Adrenal gland (tissue), 19 donors: ENCODE measurements at places on chromosomes 11 and 22. TPM values are rescaled to one million over a fixed set of nuclear protein-coding genes. Genes with fewer than 3 reads are reported as not detected.
A peak's percentile ranks its signal among the peaks of the same experiment; 100 is the strongest.

The SMC1B gene
- not detected for total RNA-seq

GRCh38 chr11:10725114-10725906, 25.7 kb upstream of the CTR9 start:
- H3K4me1 ChIP-seq = no peaks in the 10 kb centered on the region
- no peak overlapping the region for H3K27ac ChIP-seq
- H3K4me3 ChIP-seq = no peak overlapping the region
- no peak for DNase-seq
- no peaks in the 10 kb centered on the region for H3K36me3 ChIP-seq
- no peaks in the 10 kb centered on the region for H3K27me3 ChIP-seq

The TBX1 gene
- total RNA-seq = not detected

The PKP3 gene
- not detected for total RNA-seq

DNA sequence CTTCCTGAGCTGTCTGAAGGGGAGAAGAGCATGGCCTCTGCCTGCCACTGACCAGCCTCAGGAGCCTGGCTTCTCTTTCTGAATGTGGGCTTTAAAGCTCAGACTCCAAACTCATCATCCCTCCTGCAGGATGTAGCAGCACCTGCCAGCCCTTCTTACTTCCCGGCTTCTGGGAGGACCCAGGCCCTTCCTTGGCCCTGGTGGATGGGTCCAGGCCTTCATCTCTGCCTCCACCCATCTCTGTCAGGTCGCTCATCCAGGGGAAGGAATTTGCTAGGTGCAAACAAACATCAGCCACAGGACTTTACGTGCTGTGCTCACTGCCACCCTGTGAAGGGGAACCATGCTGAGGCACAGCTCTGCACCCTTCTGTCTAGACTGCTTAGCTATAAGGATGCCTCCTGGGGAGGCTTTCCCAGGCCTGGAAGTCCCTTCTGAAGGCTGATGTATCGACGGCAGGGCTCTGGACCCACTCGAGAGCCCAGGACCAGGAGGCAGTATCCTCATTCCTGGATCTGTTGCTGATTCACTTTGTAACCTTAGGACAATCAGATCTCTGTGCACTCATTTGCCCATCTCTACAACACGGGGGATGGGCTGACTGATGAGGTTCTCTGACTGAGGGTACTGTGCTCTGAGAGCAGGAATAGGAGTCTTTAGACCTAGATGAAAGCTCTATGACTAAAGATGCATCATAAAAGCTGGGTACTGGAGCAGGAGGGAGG, 30.9 kb downstream of the USP35 start:
- no peaks in the 10 kb centered on the region for H3K36me3 ChIP-seq
- H3K4me3 ChIP-seq = no peak overlapping the region
- DNase-seq = no peak
- H3K27me3 ChIP-seq = no peaks in the 10 kb centered on the region

The AQP11 gene
- total RNA-seq = 22.0 TPM

The KCNA4 gene
- total RNA-seq = 17.6 TPM

GRCh38 chr11:41316751-41317150, 142.7 kb downstream of the LRRC4C start:
- no peak overlapping the region for H3K27ac ChIP-seq
- H3K36me3 ChIP-seq = no peaks in the 10 kb centered on the region
- H3K4me3 ChIP-seq = no peak overlapping the region
- no peaks in the 10 kb centered on the region for H3K27me3 ChIP-seq

GRCh38 chr11:75204685-75205563, 35.6 kb upstream of the TPBGL start:
- peaks cover 13% of the 10 kb centered on the region for H3K4me1 ChIP-seq
- DNase-seq = peak; percentile 97
- H3K27me3 ChIP-seq = no peaks in the 10 kb centered on the region
- H3K36me3 ChIP-seq = peaks cover 4% of the 10 kb centered on the region

- no peak for DNase-seq
- no peak overlapping the region for H3K27ac ChIP-seq
- no peak overlapping the region for H3K4me3 ChIP-seq
Measured at GRCh38 chr11:69260622-69261021, 33.3 kb upstream of the MYEOV start.

DNA sequence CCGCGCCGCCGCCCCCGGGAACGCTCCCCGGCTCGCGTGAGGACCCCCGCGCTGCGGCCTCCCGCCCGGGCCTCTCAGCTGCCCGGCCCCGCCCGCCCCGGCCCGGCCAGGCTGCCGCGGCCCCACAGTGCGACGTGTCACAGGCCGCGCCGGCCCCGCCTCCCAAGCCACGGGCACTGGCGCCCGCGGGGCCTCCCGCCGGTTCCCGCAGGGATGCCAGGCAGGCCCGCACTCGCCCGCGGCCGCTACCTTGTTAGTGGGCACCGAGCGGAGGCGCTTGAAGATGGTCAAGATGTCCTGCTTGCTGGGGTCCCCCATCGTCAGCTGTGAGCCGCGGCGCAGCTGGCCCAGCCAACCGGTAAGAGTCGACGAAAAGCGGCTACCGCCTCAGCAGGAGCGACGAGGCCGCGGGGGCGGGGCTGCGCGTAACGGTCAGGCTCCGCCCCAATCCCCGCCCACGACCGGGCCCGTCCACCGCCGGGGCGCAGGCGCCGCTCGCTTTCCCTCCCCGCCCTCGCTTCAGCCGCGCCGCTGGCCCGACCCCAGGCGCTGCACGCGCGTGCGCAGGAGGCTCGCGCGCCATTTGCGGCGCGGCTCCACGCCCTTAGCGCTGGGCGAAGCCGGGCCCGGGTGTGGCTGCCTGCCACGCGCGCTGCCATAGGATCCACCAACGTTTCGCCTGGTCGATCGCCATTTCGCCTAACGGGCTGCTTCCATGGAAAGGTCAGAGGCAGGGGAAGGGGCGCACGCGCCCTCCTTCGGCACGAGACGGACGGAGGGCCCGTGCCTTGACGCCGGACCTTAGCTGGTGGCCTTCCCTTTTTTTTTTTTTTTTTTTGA, at the start of gene ARFGAP3:
ARFGAP3 (minus strand) TSS at position 409 of the 840 bp plus-strand sequence; CDS start at position 318, 91 bp downstream.
- H3K36me3 ChIP-seq = no peaks in the 10 kb centered on the region
- H3K27ac ChIP-seq = peak within 1 kb of the TSS; percentile 99
- peak within 1 kb of the TSS; percentile 78 for H3K4me3 ChIP-seq
- H3K4me1 ChIP-seq = peaks cover 9% of the 10 kb centered on the region
- peak; percentile 95 for DNase-seq
- H3K27me3 ChIP-seq = no peaks in the 10 kb centered on the region
